ENCODE measurements at places on chromosomes 2 and 18.

DNA sequence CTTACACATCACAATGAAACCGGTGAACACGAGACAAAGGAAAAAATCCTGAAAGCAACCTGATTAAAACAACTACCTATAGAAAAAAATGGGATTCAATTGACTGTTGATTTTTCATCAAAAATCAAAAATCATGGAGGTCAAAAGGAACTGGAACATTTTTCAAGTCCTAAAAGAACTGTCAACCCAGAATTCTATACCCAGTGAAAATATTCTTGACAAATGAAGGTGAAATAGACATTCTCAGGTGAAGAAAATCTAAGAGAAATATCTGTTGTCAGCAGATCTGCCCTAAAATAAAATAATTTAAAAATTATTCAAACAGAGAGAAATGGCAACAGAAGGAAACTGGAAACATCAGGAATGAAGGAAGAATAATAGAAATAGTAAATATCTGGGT, 38.9 kb downstream of the GAREM1 start:
- DNase-seq: no peak

GRCh38 chr18:63585988-63586387, 1.2 kb upstream of the SERPINB13 start:
- DNase-seq: no peak

- no peak for DNase-seq
Observed at GRCh38 chr2:111983478-111984212, 71.4 kb upstream of the TMEM87B start.

DNA sequence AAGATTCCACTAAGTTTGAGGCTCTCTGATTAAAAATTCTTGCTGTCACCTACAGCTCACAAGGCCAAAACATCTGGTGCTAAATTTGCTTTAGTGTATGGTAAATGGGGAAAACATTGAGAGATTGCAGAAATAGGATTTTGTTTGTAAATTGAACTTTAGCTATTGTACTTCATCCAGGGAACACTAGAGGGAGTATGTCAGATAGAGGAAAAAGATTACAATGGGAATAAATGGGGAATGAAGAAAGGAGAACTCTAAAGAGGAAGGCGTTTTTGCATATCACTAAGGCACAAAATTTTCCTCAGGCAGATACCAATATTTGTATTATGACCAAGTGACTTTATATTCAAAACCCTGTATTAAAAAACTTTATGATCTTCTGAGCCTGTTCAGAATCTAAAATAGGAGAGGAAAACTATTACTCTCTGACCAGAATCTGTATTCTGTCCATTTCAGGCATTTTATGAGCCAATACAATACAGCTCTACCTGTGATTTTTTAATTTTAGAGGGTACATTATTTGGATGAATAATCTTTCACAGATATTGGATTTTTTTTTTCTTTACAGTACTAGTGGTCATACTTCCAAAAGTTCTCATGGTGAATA, 52.3 kb upstream of the ITGB6 start:
- peak; percentile 29 for DNase-seq

DNA sequence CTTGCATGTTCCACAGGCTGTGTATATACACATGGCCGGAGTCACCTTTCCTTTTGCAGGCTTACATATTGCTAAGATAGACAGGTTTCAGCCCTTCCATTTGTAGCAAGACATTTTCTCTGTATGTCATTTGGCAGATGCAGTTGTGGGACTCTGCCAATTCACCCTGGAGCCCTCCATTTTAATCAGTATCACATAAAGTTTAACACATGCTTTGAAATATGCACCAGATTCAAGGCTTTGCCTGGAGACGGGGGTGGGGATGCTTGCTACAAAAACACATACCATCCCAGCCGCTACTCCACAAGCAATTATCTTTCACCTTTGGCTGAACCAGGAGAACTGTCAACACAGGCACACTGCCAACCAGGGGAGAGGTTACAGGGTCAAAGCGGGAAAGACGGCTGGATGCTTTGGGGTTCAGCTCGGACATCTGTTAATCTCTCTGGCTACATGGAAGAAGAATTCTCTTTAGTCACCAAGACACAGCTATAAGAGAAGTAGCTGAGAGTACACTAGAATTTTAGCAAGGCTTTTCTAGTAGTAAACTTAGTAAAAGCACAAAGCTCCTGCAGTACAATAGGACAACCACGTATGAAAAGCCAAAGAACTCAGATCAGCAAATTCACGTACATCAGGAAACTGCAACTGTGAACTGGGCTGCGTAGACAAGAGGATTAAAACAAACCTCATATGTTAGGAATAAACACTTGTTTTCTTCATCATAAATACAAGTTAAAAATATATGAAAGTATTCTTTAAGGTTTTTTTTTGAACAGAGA, 130.9 kb downstream of the EXOC6B start:
- DNase-seq: no peak

DNA sequence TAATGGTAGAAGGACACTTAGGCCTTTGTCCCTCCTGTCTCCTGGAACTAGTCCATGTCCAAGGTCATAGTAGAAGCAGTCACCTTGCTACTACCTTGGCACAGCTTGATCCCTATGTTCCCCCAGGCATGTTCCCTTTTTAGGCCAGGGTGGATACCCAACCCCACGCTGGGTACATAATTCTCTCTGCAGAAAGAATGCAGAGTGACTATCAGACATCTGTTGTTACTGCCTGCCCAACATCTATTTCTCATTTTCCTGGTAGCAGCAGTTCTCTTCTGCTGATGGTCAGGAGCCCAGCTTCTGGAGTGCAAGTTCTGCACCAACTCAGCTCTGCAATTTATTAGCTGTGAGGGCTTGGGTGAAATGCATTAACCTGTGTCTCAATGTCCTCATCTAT, 4.4 kb upstream of the METTL21A start:
- DNase-seq: no peak

DNA sequence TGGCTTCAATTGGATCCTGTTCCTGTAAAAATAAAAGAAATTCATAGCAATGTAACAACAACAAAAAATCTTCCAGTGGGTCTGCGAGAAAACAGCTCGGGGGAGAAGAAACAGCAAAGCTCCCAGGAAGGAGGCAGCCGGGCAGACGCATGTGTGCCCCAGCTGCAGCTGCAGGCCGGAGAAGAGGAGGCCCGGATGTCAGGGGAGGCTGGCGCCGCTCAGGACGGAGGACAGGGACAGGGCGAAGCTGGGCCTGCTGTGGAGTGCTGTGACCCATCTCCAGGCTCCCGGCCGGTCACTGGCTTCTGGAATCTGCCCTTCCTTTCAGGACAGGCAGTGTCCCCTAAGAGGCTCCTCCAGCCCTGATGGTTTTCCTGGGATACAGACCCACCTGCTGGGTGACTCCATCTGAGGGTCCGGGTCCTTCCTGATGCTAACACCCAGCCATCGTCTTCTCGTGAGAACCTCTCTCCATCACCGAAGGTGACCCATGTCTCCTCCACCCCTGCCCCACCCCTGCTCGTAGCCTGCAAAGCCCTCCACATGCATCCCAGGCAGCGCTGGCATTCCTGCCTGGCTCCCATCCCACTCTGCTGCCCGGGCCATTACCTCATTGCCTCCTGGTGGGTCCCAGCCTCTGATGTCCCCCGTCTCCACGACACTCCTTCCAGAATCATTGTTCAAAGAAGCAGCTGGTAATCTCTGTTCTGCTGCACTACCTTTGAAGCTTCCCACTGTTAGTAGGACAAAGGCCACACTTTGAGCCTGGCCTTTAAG, 145.4 kb upstream of the TWIST2 start:
- DNase-seq: no peak

- DNase-seq: no peak
Observed at GRCh38 chr2:179336782-179337534, 72.3 kb upstream of the SESTD1 start.

DNA sequence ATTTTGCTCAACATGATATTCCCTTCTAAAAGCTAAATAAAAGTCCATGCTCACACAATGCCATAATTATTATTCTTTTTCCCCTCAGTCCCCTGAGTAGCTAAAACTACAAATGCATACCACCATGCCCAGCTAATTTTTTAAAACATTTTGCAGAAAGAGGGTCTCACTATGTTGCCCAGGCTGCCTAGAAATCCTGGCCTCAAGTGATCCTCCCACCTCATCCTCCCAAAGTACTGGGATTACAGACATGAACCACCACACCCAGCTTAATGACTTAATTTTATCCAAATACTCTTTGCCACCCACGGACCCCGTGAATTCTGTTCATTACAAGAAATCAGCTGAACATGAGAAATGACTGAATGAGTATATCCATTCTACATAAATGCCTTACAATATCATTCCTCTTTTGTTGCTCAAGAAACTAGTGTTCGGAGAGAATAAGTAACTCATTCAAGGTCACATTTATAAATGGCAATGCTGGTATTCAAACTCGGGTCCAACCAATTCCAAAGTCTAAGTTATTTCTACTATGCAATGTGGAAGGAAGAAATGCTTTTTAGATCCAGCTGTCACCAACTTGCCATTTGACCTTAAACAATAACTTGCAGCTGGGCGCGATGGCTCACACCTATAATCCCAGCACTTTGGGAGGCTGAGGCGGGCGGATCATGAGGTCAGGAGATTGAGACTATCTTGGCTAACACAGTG, 59.8 kb downstream of the NOL10 start:
- no peak for DNase-seq

DNA sequence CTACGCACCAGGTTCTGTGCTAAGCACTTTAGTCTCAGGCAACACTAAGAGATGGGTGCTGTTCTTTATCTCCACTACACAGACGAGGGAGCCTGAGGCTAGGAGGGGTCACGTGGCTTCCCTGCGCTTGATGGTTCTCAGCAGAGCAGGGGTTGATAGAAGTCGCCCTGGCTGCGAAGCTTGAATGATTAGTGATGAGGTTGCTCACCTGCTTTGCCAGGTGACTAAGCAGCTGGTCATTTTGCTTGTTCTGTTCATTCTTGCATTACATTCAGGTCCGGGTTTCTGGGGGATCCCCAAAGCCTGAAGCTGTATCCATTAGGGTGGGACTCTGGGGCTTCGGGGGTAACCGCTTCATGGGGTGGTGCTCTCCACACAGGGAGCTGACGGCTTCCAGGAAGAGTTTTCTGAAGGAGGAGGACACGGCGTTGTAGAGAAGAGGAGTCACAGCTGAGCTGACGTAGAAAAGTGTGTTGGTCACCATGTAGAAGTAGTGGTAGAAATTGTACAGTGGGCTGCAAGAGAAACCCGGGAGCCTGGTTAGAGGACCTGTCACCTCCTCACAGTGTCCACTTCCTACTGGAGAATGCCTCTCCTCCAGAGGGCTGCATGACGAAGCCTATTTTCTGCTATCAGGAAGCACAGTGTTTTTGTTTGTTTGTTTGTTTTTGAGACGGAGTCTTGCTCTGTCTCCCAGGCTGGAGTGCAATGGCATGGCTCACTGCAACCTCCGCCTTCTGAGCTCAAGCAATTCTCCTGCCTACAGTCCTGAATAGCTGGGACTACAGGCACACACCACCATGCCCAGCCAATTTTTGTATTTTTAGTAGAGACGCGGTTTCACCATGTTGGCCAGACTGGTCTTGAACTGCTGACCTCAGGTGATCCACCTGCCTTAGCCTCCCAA, 11.5 kb downstream of the NTSR2 start:
- no peak for DNase-seq

DNA sequence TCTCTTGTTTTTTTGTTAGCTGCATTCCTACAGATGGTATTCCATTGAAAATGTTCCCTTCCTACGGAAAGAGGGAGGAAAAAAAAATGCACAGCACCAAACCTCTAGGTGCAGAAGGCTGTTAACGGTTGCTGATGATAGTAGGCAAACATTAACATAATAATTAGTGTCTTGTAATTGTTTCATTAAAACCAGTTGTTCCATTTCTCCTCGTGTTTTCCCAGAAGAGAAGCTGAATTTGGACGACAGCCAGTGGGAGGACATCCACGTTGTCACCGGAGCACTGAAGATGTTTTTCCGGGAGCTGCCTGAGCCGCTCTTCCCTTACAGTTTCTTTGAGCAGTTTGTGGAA, 494.7 kb downstream of the ARHGAP15 start:
- no peak for DNase-seq

DNA sequence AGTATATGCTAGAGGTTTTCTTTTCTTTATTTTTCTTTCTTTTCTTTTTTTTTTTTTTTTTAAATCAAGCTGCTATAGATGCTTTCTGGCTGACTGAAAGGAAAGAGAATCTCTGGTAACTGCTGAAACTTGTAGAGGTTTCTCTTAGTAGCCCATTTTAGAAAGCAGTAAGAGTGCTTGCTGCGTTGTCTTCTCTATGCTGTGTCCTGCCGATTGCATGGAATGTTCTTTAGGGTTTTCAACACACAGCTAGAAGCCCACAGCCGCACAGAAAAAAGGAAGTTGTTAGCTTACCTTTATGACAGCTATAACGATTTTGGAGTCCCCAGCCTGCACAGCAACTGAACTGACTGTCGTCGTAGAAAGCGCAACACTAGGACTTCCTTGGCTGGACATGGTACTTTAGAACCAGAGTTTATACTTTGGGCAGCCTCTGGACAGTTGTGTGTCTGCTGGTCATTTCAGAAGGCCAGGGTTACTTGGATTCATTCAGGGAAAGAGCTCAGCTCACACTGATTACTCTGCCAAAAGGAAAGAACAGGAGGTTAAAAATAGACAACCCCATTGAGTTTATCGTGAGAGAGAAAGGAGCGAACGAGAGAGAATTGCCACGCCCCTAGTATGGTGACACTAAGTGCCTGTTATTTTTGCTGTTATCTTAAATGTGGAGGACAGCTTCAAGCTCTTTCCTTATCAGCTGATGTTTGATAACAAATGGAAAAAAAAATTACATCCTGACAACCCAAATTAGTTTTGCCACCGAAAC, at the start of gene CCDC141:
TSS of gene CCDC141 (minus strand) at position 592 of the 766 bp plus-strand sequence. CDS start at position 396, 196 bp downstream.
- DNase-seq: peak; percentile 23

- DNase-seq: no peak
Observed at GRCh38 chr18:40553029-40553428, 1402.0 kb upstream of the PIK3C3 start.

GRCh38 chr2:203019142-203019541, 4.5 kb downstream of the NBEAL1 start:
- no peak for DNase-seq

GRCh38 chr18:75044791-75045190, 164.1 kb downstream of the PTGR3 start:
- no peak for DNase-seq

DNA sequence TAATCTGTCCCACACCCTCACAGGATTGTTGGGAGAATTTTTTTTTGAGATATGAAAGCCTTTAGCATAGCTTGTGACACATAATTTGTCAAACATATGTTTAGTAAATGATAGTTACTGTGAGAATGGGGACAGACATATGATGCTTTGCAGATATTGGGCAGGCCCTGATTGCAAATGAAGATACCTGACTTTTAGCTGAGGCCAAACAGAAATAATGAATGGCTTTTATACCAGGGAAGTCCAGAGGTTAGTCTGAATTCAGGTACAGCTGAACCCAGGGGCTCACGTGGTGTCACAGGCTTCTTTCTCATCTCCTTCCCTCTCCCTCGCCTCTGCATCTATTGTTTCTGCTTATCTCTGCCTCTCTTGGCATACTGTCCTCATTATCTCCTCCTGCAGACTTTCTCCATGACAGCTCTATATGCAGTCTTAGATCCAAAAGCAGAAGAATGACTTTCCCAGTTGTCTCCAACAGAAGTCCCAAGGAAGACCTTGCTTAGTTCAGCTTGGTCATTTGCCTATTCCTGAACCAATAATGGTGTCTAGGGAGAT, 4.9 kb upstream of the WNT10A start:
- no peak for DNase-seq
